Amniotic epithelial cell (primary cell): ENCODE measurements at places on chromosomes 4 and X.

DNA sequence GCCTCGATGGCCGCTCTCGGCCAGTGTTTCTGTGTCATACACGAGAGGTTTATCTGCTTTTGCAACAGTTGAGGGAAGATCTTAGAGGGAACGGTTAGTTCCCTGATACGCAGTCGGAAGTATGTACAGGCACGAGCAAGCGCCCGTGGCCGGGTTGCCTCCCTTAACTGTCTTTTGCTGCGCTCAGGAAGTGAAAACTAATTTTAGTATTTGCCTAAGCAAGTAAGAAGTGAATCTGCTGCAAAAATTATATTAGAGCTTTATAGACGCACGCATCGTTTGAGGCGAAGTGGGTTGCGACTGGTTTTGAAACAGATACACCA is 695 bp downstream of the MTM1 start:
- DNase-seq, result peak; percentile 63

- no peak for DNase-seq
These were observed 8.8 kb downstream of the TMEM255A start for GRCh38 chrX:120302434-120302833.

GRCh38 chr4:48748949-48749596 is 31.0 kb downstream of the FRYL start:
- DNase-seq, result peak; percentile 40

- DNase-seq, result peak; percentile 2
These were observed 334.5 kb downstream of the GASK1B start for GRCh38 chr4:157838366-157838765.

DNA sequence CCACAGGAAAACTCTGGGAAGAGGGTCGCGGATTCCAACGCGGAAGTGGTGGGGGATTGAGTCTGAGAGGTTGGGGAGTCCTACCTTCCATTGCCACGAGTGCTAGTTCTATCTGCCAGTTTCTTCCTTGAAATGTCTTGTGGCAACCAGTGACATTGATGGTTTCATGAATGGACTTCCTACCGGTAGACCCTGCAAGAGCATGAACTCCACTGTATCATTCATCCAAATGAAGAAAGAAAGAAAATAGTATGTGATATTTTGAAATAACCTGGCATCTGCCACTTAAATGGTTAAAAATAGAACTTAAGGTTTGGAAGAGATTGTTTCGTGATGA is 1.1 kb upstream of the SLC10A7 start:
- DNase-seq, result no peak

DNA sequence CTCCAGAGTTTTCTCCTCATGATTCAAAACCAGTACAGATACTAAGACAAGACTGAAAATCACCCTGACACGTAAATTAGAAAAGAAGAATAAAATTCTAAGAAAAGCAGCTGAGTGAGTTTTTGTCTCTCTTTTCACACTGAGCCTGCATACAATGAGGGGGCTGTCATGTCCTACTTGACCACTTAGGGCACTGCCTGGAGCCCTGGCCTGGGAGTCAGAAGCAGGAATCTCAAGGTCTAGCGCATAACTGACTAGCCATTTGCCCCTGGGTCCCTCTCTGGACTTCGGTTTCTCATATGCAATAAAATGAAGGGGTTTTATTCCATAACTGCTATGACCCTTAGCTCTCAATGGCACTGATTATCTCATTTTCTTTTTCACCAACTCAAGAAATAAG is 36.7 kb upstream of the SLC25A4 start:
- no peak for DNase-seq

GRCh38 chr4:152939621-152940020 is 3.5 kb downstream of the FHDC1 start:
- no peak for DNase-seq

- no peak for DNase-seq
These were observed 52.4 kb downstream of the HPGDS start for GRCh38 chr4:94290245-94290644.

DNA sequence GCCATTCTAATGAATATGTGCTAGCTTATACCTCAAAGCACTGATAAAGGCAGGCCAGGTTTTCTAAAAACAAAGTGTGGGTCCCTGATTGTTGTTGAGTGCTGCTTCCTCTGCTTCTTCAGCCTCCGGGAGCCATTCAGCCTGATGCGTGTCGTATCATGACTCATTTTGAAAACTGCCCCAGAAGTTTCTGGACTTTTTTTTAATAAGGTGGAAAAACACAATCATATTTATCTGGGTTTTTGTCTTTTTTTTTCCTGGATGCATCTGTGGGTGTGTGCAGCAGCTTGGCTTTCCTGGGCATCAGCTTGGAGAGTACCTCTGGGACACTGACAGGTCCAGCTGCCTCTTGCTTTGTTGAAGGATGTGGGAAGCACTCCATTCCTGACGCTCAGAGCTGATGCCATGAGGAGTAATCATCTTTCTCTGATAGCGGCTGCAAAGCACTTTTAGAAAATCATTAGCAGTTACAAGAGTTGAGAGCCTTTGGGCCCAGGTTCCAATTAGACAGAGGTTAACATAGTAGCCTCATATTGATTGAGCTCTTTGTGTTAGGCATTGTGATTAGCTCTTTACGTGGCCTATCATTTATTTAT is 66.9 kb downstream of the PARM1 start:
- no peak for DNase-seq

DNA sequence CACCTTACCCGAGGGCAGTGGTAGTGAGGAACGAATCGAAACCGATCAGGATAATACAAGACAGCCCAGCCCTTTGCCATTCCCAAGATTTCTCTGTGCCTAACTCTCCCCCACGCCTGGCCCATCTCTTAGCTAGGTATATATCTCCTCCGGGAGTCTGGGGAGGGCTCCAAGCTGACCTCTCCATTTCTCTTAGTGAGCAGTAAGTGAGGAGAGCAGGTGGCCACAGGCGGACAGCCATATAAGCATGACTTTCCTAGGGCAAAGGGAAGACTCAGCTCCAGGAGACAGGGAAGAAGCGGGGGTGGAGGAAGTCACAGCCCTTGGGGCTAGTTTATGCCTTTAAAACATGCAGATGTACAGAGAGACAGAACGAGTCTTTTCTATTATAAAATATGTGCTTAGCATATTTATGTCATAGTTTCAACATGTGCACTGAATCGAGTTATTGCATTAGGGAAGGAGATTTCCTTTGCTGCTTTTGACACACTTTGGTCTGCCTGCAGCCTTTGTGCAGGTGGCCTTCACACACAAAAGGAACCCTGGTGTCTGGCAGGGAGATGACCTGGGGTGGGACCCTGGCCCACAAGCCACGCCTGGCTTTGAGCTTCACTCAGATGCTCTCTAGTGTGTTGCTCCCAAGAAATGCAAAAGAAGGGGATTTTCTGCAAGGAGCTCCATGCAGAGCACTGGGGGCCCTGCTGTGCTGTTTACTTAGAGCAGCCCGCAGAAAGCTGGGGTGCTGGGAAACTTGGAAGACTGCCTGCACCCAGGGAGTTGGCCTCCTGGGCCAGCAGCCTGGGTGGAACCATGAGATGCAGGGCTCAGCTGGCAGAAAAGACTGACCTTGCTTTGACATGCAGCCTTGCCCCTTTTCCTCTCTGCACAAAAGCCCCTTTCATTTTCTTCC is 613.3 kb downstream of the BCOR start:
- no peak for DNase-seq

GRCh38 chr4:85028910-85029309 is 62.4 kb upstream of the WDFY3 start:
- DNase-seq, result peak; percentile 64

- DNase-seq, result peak; percentile 37
These were observed 44.2 kb upstream of the SPRY1 start for GRCh38 chr4:123352240-123352945.

DNA sequence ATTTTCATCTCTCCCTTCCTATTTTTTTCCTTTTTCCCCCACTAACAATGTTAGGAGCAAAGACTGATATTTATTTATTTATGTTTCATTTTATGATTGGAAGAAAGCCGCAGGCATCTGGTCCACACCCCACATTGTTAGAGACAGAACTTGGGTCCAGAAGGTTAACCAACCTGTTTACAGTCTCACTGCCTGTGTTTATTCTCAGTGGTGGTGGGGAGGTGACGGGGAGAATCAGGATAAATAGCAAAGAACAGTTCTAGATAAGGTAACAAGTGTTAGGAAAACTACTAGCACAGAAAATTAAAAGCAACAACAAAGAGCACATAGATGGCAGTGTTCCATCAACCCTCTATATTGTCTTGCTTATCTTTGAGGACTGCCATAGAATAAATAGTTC is 301.7 kb upstream of the DIPK2B start:
- no peak for DNase-seq

GRCh38 chr4:41364876-41365275 is 108.1 kb downstream of the UCHL1 start:
- DNase-seq, result peak; percentile 32

- no peak for DNase-seq
These were observed 87.0 kb downstream of the GLRA2 start for GRCh38 chrX:14616301-14616700.

GRCh38 chrX:96591421-96591820 is 93.2 kb upstream of the DIAPH2 start:
- DNase-seq, result peak; percentile 0

DNA sequence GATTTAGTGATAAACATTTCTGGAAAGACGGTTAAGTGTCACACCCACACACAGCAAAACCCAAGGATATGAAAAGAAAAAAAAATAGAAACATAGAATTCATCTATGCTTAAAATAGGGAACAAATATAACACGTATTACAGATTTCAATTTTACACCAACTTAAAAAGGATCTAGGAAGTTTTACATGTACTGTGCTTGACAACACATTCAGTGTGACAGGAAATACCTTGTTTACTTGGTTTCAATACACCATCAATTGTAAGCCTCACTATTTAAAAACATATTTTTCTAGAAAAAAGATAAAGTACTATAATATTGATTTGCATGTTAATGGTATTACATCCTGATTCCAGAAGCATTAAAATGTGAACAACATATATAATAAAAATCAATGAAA is 77.0 kb upstream of the SPRY1 start:
- DNase-seq, result no peak

- no peak for DNase-seq
These were observed 2.0 kb downstream of the SETD7 start for GRCh38 chr4:139553751-139554641.

GRCh38 chr4:94408549-94409374 is 43.0 kb upstream of the PDLIM5 start:
- DNase-seq, result peak; percentile 99

DNA sequence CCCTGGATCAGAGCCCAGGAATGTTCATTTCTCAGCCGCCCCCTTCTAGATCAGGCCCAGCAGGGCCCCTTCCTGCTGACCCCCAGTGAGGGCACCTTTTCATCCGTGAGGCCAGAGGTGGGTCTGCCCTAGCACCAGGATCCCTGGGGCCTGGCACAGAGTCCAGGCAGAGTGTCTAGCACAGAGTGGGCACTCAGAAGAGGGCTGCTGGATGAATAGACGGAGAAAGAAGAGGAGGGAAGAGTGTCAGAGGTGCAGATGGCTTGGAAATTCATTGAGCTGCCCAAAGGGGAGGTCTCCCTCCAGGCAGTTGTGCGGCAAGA is 106.5 kb downstream of the CPZ start:
- DNase-seq, result no peak

DNA sequence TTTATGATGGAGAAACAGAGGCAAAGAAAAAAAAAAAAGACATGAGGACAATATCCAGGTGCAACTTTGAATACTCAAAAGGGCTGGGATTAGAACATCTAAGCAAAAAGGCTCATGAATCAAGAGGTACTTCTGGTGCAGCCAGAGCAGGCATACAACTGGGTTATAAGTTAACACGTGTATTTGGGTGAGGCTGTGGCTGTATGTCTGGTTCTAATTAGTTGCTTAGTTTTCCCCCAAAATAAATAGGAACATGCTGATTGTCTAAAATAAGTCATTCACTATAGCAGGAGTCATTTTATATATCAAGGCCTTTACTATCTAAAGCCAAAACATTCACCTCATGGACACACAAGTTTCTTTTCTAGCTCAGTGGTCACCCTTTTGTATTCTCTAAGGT is 20.2 kb downstream of the NHS start:
- DNase-seq, result no peak

- peak; percentile 81 for DNase-seq
These were observed 311.3 kb upstream of the HS3ST1 start for GRCh38 chr4:11739992-11740391.

DNA sequence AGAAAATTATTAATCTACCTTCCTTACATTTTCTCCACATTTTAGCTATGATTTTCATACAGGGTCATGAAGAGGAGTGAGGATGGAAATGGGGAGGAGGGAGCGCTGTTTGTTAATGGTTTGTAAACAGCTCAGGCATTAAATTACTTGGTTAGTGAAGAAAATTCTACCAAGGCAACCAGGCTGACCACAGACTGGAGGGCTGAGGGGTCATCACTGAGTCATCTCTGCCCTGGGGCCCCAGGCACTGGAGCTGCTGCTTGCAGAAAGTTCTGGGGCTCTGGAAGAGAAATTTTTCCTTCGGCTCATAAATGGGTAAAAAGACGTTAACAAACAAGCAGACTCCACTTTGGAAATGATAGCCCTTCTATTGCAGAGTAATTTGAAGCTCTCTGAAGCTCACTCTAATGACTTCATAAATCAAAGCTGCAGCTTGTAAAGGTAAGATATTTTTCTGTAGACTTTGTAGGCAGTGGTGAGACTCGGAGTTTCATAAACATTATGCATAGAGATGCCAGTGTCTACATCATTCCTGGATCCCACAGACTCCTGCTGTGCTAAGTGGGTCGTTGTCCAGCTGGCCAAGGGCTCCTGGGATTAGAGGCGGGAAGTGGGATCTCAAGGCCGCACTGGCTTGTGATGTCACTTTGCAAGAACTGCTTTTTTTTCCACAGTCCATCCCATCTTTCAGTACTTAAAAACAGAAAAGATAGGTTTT is 159.6 kb downstream of the PTTG2 start:
- DNase-seq, result peak; percentile 94

GRCh38 chr4:180757927-180758326 is 1485.3 kb upstream of the TENM3 start:
- DNase-seq, result no peak

- no peak for DNase-seq
These were observed 23.0 kb downstream of the GAB1 start for GRCh38 chr4:143359644-143360193.

GRCh38 chr4:151013944-151014343 is 1.1 kb downstream of the LRBA start:
- no peak for DNase-seq

GRCh38 chr4:53535567-53535966 is 55.7 kb downstream of the LNX1 start:
- no peak for DNase-seq

DNA sequence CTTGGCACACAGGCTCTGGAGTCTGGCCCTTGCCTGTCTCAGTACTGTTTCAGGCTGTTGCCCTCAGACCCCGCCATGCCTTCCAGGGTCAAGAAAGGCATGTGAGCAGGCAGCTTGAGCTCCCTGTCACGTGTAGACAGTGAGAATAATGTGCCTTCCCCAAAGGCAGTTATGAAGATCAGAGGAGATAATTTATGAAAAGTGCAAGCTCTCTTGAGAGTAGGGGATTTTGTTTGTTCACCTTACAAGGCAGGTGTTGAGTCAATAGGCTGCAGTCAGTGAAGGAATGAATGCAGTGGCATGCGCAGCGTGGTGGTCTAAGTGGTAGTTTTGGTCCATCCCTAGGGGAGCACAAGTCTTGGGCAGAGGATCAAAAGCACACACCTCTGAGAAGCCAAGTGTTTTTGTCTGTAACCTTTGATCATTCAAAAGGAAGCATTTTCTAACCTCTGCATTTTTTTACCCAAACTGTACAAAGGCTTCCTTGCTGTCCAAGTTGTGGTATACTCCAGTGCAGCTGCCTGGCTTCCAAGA is 14.4 kb downstream of the HADH start:
- no peak for DNase-seq

GRCh38 chrX:850471-850916 is 219.9 kb downstream of the SHOX start:
- no peak for DNase-seq

GRCh38 chr4:54308110-54308509 is 79.0 kb downstream of the PDGFRA start:
- DNase-seq, result no peak
